ENCODE measurements at places on chromosomes 7 and 10. TPM values are rescaled to one million over a fixed set of nuclear protein-coding genes. Genes with fewer than 3 reads are reported as not detected.

ANKRD2 gene
- total RNA-seq = not detected

TBXAS1 gene
- 0.66 TPM for total RNA-seq

C10orf105 gene
- under 0.01 TPM for total RNA-seq

TAF5 gene
- total RNA-seq = 7.7 TPM

ZNF467 gene
- 0.72 TPM for total RNA-seq

ADAP1 gene
- 3.1 TPM for total RNA-seq

SPDYE5 gene
- total RNA-seq = not detected

PAPOLB gene
- total RNA-seq = under 0.01 TPM

CHPF2 gene
- total RNA-seq = 125 TPM

HOXA3 gene
- 2.3 TPM for total RNA-seq

TMEM229A gene
- total RNA-seq = not detected

MOGAT3 gene
- total RNA-seq = not detected

HECTD2 gene
- total RNA-seq = 7.4 TPM

GJD4 gene
- total RNA-seq = not detected

PNLIPRP2 gene
- not detected for total RNA-seq

Data from placental pericyte (primary cell).